Epithelial cell of proximal tubule (primary cell): ENCODE measurements at places on chromosomes 2 and 18. TPM values are rescaled to one million over a fixed set of nuclear protein-coding genes. Genes with fewer than 3 reads are reported as not detected.

REG1B gene
- not detected in 2 replicates for total RNA-seq

GLI2 gene
- total RNA-seq, result 3.8 and 4.0 TPM in 2 replicates

- no peak for DNase-seq
These were observed 96.0 kb downstream of the WDR7 start for GRCh38 chr18:56747032-56747658.

GRCh38 chr2:70002241-70002899 lies 40.9 kb upstream of the ASPRV1 start:
- no peak for DNase-seq

DNA sequence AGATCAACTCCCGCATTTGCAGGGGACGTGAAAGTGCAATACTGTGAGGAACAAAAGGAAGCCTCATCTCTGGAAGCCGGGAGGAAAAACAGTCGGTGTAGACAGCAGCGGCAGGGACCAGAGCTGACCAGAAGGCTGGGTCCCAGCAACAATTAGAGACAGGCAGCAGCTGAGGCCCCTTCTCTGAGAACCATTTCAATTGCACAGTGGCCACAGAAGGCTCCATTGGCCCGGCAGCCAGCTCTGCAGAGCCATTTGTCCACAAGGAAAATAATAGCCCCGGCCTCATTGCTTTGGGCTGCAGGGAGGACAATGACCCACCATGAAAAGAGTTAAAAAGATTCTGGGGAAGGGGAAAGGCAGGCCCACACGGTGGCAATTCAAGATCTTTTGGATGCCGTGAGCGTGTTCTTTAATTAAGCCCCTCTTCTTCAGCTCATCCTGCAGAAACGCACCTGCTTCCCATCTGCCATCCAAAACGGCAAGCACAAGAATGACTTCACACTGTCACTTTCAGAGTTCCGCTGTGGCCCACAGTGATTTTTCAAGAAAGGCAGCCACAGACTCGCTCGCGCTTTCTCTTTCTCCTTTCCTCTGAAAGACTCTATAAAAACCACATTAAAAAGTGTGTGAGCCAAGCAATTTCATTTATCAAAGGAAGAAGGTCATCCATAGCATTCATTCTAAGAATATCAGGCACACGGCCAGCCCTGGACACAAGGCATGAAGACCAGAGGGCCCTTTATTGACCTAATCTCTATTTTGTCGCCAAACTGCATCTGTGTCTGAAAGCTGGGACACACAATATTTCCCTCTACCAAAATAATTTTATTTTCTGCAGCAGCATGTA lies 293.6 kb downstream of the SOX11 start:
- no peak for DNase-seq
